Activated T-cell treated with anti-CD3 and anti-CD28 coated beads, Interleukin-2, amount 50 U/mL, for 72 hours (primary cell): ENCODE measurements at places on chromosomes 2 and 18. TPM values are rescaled to one million over a fixed set of nuclear protein-coding genes. Genes with fewer than 3 reads are reported as not detected.
A peak's percentile ranks its signal among the peaks of the same experiment; 100 is the strongest.

Gene FAM161A
- 9.1 TPM for total RNA-seq

GRCh38 chr18:35971661-35972196 lies 750 bp upstream of the RMP24 start:
- no peak for DNase-seq

- no peak for DNase-seq
These were observed 331.3 kb downstream of the SS18 start for GRCh38 chr18:25759111-25759510.

- no peak for DNase-seq
These were observed 5.0 kb upstream of the SP100 start for GRCh38 chr2:230410861-230411569.

- DNase-seq: no peak
These were observed 476.4 kb upstream of the SPHKAP start for GRCh38 chr2:228657807-228658402.

DNA sequence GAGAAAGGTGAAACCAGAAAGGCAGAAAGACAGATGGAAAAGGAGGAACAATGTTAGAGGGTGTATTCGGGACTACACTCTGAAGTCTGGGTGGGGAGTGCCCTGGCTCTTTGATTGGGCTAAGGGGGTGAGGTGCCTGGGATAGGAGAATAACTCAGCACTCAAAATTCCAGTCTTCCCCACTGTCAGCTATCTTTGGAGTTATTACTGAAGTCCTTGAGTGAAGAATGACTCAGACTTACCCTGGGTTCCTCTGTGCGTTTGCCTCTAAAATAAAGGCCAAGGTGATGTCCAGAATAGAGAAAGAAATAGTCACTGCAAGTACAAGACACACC lies 151.8 kb upstream of the SERPINE2 start:
- DNase-seq: no peak

DNA sequence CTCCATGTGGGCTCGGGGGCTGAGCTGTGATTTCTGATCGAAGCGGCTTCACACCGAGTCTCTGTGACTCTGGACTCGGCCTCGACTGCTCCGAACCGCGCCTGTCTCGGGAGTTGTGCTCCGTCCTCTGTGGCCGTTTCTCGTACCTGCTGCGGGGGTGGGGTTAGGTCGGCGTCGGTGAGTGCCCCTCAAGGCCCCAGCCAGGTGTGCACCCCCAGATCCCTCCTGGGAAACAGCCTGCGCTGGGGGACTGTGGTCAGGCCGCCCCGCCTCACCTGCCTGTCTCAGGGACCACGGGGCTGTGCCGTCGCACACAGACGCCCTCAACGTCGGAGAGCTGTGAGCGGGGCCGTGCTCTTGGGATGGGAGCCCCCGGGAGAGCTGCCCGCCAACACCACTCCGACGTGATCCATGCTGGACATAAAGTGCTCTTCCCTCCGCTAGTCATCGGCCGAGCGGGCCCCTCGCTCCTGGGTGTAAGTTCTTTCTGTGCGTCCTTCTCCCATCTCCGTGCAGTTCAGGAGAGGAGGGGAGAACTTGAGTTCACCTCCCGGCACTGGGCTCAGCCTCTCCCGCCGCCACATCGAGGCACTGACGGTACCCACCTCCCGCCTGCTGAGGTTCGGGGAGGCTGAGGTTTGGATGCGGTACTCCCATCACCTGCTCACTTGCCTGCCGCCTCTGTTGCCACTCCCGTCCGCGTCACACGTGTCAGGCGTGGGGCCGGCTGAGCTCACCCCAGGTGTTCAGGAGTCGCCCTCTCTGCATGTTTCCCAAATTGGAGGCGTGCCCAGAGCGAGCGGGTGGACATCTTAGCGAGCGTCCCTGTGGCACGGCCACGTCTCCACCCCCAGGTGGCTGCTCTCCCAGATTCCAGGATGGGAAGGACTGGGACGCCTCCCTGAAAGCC lies 55.7 kb downstream of the CTDP1 start:
- DNase-seq: no peak

Gene THSD7B
- 0.49 TPM for total RNA-seq

Gene LNPK
- 29.6 TPM for total RNA-seq

- no peak for DNase-seq
These were observed 62.7 kb upstream of the NFU1 start for GRCh38 chr2:69499966-69500365.

Gene STK17B
- total RNA-seq: 280 TPM

Gene FOXD4L1
- total RNA-seq: 0.12 TPM

GRCh38 chr2:206193671-206194357 lies 34.1 kb downstream of the EEF1B2 start:
- DNase-seq: no peak

DNA sequence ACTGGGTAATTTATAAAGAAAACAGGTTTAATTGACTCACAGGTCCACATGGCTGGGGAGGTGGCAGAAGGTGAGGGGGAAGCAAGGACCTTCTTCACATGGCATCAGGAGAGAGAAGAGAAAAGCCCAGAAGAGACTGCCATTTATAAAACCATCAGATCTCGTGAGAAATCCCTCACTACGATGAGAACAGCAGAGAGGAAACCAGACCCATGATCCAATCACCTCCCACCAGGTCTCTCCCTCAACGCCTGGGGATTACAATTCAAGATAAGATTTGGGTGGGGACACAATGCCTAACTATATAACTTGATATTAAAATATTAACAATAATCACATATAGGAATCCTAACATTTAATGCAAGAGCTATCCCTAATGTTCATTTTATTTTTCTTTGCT lies 31.8 kb downstream of the MEMO1 start:
- DNase-seq: no peak

GRCh38 chr2:190023860-190024259 lies 38.7 kb downstream of the MSTN start:
- peak; percentile 2 for DNase-seq

- DNase-seq: no peak
These were observed 243.0 kb upstream of the CYRIA start for GRCh38 chr2:16908656-16909055.

Gene TLX2
- 1.4 TPM for total RNA-seq

DNA sequence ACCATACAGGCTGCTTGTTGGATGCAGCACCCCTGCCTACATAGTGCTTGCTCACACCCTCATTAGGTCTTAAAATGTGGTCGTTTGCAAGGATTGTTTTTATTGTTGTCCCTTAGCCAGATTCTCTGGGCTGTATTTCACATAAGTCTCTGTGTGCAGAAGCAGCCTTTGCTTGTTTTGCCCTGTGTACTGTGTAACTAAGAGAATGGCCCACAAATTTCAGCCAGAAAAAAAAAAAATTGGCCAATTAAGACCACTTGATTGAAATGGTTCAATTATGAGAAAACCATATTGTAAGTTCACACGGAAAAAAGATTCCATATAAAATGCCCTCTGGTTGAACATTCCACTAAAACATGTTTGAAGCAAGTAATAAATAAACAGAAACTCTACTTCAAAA lies 377.1 kb upstream of the SOX11 start:
- DNase-seq: no peak
